ENCODE measurements at places on chromosomes 5 and 9.

DNA sequence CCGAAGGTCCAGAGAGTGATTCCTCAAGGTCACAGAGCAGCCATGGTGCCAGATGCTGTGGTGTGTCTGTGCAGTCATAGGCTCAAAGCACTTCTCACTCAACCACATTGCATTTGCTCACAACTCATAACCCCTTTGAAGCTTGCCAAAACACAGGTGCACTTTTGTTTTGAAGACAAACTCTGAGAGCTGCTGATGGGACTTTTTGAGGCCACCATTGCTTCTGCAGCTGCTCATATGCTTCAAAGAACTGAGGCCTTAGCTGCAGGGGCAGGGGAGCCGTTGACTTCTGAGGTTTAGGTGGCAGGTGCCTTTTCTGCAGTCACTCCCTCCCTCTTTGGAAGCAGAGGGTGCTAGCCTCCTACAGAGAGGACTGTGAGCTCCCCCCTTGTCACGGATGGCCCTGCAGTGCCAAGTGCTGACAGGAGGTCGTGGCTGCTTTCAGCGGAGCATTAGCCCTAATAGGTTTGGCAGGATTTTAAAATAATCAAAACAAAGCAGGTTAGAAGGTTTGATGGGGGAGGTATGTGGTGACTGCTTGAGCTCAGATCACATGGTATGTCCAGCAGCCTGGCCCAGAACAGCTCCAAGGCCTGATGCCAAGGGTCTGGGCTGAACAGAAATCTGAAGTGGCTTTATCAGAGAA lies 232.1 kb downstream of the MAN2A1 start:
- DNase-seq, result no peak

- DNase-seq, result no peak
Measured at GRCh38 chr5:91187032-91187431, 196.1 kb downstream of the ARRDC3 start.

GRCh38 chr5:128536254-128537220 lies 1.5 kb downstream of the FBN2 start:
- DNase-seq, result no peak

DNA sequence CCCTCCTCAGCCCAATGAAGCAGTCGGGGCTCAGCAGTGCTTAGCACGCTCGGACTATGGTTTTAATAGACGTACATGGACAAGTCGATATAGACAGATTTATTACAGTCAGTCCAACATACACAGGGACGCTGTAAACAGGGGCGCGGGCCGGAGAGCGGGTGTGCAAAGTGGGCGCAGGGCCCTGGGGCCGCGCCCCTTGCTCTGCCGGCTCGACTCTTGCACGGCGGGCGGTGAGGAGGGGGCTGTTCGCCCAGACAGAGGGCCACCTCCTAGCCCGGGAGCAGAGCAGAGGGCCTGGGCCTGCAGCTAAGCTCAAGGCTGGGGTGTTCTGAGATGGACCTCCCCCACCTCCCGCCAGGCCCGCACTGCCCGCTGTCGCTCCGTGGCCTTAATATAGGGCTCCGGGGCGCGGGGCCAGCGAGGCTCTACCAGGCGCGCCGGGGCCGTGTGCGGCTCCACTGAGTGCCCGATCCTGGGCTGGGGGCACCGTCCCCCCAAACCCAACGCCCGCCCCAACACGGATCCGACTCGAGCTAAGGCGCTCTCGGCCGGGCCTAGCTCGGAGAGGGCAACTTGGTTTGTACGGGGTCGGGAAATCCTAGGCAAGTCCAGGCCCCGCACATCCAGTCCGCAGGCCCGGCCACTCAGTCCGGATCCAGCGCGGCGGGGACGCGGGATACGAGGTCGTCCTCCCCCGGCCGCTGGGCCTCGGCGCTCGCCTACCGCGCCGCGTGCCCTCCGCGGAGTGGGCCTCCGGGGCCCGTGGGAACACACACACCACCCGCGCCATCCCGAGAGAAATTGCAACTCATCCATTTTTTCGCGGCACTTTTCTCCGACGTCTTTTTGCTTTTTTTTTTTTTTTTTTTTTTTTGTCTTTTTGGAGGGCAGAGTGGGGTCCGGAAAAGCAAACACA lies 6.1 kb downstream of the PITX1 start:
- no peak for DNase-seq

GRCh38 chr9:129487658-129488483 lies 133.0 kb downstream of the C9orf50 start:
- DNase-seq, result no peak

- DNase-seq, result no peak
Measured at GRCh38 chr9:124206391-124206790, 51.4 kb upstream of the NEK6 start.

GRCh38 chr5:149797897-149798296 lies 67.8 kb downstream of the PPARGC1B start:
- no peak for DNase-seq

GRCh38 chr5:75461679-75462078 lies 49.8 kb downstream of the CERT1 start:
- no peak for DNase-seq

GRCh38 chr5:37212096-37212495 lies 37.1 kb downstream of the CPLANE1 start:
- no peak for DNase-seq

GRCh38 chr9:77092536-77092935 lies 73.1 kb downstream of the FOXB2 start:
- no peak for DNase-seq

DNA sequence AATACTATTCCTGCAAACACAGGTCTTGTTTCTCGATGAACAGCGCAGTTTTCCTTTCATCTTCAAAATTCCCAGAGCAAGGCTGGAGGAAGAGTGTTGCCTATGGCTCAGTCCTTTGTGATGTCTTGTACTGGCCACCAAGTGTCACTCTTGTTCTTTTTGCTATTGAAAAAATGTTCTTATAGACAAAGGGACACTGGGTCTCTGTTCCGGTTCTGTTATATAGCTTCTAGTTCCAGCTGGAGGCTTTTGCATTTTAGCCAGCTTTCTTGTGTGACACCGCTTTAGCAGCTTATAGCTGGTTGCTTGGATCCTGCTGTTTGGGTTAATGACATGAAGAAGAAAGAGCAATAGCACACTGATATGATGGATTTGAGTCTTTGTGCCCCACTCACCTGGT lies 343.7 kb upstream of the KCNN2 start:
- no peak for DNase-seq

DNA sequence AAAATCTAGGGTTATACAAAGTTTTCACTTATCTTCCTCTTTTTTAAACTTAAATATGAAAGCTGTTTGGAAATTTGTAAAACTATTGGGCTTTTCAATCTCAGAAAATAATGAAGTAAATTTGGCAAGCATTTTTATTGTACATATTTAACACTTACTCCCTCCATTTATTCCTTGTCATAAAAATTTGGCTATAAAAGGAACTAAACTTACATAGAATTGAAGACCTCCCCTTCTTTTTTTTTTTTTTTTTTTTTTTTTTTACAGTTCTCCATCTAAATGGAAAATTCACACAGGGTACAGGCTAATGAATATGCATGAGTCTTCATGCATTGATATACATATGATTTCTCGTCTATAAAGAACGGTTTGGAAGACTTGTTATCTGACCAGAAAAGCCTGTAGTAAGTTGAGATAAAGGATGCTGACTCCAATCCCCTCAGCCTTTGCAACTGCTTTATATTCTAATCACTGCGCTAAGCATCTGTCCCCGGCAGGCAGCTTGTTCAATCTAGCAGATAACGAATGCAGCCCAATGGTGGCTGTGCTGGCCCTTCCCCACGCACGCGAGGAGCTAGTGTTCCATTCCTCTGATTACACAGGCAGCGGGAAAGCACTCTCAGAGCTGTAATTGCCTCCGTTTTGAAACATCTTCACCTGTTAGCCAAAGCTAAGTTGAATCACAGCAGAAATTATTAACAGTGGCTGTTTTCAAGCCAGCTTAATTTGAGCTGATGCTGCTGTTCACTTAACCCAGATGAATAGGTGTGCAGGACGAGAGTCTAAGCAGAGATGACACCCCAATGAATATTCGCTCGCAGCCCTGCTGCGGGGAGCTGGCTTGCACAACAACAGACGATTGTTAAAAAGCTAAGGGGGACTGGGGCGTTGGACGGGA lies 453.8 kb upstream of the ZNF608 start:
- DNase-seq, result no peak

DNA sequence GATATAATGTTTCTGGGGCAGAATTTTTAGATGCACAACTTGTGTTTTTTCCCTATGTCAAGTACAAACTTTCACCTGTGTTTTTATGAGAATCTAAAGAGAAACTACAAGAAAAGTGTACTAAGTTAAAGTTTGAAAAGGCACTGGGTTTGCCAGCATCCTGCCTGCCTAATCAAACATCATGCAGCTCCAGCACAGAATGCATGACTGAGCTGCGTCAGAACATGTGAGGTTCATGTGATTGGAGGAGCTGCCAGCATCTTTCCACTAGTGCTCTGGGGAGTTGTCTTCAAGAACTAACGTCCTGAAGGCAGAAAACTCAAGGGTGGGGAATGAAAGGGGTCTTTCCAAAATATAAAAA lies 46.1 kb upstream of the RIC1 start:
- DNase-seq, result peak; percentile 96

DNA sequence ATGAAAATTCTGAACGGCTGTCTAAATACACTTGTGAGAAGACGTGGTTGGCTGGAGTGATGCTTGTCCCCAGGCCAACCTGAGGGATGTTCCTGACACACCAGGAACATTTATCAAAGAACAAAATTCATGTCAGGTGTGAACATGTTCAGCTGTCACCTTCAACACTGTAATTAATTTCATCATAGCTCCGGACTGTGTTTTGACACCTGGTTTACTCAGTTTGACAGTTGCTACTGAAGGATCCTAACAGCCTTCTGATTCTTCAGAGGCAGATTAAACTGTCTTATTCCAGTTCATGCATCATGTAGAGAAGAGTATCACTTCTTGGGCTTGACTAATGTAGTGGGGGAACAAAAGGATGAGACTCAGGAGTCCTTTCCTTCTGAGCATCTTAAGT lies 134.1 kb downstream of the NPR3 start:
- no peak for DNase-seq

GRCh38 chr5:3104429-3105060 lies 353.1 kb upstream of the IRX2 start:
- DNase-seq, result no peak

Measured in foreskin melanocyte (primary cell).